ENCODE measurements at places on chromosomes 16 and 17.
A peak's percentile ranks its signal among the peaks of the same experiment; 100 is the strongest.

DNA sequence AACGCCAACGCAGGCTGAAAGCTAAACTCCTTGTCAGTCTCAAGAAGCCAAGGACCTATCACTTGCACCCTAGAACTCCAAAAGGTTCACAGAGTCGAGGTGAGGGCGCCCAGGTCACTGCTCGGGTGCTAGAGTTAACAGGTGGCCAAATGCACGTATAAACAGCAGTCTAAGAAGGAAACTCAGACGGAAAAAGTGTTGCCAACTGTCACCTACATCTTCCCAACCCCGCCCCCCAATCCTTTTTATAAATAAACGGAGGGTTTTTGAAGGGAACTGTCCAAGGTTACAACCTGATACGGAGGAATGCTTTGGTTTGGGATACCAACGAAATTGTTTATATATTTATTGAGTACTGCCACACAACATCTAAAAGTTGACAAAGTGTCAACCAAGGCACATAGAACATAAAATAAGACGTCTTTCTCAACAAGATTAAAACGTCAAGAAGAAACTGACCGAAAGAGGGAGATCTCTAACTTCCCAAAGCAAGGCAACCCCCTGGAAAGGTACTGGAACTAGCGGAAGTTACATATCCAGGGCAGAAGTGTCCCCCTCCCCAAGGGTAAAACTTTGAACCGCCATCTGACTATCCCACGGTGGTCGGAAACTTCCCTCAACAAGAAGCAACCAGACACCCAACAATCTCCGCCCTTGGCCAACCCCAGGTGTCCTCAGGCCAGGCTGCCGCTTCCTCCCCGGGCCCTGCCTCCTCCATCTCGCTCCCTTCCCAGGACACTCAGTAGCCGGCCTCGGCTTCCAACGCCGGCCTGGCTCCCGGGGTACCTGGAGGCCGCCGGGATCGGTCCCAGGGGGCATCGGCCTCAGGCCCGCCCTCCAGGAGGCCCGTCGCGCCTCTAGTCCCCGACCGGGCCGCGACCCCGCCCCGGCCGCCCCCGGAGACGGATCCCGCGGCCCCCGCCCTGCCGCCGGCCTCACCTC is 982 bp downstream of the SPAG9 start:
- DNase-seq = peak; percentile 70

DNA sequence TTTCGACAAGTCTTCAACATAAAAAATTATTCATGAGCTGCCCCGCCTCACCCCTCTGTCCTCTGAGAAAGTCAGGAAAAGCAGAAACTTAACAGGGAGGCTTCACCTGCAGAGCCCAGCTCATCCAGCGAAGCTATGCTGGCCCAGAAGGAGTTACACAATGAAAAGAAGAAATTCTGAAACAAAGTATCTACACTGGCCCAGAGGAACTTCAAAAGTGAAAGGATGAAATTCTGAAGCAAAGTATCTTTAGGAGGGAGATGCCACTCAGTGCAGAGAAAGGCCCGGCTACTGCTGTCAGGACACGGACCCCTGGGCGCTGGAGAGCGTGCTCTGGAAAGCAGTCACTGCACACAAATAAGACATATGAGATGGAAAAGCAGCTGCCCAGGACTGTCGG is 1.6 kb downstream of the GALNS start:
- no peak for DNase-seq

DNA sequence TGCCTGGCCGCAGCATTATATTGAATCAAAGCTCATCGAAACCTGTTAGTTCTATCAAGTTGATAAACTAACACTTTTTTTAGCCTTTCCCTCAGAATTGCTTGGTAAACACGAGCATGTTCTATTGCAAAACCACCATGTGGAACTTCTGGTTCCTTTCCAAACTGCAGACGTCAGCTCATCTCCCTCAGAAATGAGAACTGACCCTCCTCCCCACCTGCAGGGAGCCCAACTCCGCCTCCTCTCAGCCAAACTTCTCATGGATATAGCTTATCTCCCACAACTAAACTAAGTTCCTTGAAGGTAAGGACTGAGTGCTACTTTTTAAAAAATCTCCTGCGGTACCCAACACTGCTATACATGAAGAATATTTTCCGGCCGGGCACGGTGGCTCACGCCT is 6.7 kb downstream of the SHMT1 start:
- no peak for DNase-seq

DNA sequence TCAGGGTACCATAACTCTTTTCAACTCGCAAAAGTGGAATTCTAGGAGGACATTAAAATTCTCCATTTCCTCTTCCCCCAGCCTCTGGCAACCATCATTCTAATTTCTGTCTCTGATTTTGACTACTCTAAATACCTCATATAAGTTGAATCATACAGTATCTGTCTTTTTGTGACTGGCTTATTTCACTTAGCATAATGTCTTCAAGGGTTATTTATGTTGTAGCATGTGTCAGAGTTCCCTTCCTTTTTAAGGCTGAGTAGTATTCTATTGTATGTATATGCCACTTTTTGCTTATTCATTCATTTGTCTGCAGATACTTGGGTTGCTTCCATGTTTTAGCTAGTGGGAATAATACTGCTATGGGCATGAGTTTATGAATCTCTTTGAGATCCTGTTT is 12.0 kb downstream of the RNF135 start:
- no peak for DNase-seq

DNA sequence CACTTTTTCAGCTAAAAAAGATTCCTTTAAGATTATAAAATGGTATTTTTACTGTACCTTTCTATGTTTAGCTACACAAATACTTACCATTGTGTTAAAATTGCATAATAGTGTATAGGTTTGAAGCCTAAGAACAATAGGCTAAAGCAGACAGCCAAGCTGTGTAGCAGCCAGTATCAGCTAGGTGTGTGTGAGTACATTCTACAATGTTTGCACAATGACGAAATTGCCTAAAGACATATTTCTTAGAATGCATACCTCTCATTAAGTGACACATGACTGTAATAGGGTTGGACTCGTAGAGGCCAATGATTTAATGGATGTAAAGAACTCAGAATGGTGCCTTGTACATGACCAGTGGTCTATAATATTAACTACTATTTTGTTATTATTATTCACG is 1.9 kb upstream of the MT1B start:
- DNase-seq = no peak

DNA sequence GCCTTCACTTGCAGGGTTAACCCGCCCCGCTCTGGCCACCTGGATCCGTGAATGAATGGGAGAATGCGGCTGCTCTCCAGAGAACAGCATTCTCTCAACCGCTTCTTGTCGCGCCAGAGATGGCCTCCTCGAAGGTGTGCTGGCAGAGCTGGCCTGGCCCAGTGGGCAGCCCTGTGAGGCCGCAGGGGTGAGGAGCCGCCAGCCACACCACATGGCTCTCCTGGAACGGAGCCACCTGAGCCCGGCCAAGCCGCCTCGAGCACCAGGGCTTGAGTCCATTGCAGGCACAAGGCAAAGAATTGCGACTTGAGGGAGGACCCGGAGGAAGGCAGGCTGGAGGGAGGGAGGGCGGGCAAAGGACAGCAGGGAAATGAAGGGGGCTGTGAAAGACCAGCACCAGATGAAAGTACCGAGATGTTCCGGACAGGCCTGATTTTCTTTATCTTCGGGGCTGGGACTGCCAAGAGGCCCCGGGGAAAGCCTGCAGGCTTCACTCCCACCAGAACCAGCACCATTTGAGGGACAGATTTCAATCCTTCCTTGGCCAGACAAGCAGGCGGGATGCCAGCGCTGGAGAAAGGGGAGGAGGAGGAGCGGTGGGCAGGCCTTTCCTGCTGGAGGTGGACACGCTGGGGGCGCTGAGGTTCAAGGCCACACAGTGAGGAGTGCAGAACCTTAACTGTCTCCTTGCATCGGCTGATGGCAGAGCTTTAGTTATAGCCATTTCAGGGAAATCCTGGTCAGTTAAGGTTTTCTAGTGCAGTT is 69.4 kb downstream of the MRC2 start:
- no peak for DNase-seq

GRCh38 chr16:87608400-87608985 is 6.2 kb downstream of the JPH3 start:
- DNase-seq = peak; percentile 80

DNA sequence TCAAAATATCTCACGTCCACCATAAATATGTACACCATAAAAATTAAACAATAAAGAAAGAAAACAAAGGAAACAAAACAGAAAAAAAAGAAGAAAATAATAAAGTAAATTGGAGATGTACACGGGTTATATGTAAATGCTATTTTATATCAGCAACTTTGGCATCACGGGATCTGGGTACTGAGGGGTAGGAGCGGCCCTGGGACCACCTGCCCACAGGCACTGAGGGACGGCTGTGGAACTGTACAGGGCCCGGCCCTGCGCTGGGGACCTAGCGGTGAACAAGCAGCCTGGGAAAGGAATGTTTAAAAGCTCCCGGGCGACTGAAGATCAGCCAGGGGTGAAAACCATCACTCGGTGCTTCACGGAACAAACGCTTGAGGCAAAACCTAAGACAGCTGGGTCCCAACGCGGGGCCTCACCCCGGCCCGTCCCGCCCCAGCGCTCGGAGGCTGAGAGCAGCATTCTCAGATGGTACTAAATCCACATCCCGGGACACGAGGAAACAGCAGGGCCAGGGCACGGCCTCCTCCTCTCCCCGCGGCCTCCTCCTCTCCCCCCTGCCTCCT is 31.2 kb downstream of the NXN start:
- DNase-seq = peak; percentile 71

DNA sequence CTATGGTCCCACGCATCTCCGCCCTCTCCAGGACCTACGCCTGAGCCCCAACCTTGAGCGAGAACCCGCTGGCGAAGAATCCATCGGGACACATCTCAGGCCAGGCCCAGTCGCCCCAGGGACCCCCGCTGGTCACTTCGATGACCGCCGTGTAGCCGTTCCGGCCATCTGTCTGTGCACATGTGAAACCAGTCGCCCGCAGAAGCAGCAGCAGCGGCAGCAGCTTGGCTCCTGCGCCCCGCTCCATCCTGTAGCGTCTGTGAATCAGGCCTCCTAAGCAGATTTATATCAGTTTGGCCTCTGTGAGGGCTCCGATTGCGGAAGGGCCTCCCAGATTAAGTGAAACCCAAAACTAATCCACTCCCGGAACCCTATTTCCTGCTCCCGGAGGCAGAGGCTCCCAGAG is at the start of gene VMO1:
VMO1 (minus strand) TSS at position 259 of the 406 bp plus-strand sequence; CDS start at position 247, 12 bp downstream.
- peak; percentile 64 for DNase-seq

GRCh38 chr16:85047867-85048455 is 20.4 kb downstream of the KIAA0513 start:
- no peak for DNase-seq

DNA sequence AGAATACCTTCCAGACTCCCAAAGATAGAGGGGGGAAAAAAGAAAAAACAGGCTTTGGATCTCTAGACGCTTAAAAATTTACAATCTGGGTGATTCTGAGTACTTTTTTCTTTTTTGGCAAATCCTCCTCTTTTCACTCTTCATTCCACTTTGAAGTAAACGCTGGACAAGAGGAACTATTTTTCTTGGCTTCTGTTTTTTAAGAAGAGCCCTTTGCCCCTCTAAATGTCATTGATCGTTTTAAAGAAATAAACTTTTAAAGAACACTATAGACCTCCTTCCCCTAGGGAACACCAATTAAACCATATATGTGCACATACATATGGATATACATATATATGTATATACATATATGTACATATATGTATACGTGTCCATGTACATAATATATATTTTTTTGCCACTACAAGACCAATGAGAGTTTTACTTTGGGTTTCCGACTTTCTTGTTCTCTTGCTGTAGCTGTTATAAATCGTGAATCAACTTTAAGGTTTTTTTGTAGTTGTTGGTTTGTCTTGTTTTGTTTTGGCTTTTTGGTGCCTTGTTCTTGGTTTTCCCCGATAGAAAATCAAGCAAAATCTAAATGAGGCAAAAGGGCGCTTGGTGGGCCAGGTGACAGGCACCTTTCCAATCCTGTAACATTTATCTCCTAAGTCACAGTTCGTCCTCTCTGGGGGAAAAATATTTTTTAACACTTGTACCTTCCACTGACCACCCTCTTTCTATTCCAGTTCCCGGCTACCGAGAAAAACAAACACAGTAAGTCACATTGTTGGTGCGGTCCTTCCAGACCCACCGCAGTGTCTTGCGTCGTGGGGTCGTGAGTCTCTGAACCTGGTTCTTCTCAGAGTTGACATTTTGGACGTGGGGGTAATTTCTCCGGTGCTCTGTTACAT is 4.4 kb downstream of the FOXF1 start:
- DNase-seq = no peak

GRCh38 chr16:66858740-66859396 is 14.7 kb downstream of the CA7 start:
- DNase-seq = no peak

DNA sequence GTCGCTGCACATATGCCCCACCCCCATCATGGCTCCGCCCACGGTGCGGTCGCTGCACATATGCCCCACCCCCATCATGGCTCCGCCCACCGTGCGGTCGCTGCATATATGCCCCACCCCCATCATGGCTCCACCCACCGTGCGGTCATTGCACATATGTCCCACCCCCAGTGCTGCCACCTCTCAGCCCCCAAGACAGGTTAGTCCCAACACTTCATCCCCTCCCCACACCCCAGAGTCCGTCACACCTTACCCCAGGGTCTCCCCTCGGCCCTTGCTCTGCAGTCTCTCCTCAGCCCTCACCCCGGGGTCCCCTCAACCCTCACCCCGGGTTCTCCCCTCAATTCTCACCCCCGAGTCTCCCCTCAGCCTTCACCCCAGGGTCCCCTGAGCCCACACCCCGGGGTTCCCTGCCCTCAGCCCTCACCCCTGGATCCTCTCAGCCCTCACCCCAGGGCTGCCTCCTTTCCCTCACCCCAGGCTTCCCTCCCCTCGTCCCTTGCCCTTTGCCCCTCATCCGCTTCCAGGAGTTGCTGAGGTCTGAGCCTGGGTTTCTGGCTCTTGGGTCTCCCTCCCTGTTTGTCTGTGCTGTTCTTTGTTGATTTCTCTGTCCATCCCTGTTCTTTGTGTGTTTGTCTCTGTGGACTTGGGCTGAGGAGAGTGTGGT is 25.6 kb downstream of the TPSG1 start:
- DNase-seq = no peak

DNA sequence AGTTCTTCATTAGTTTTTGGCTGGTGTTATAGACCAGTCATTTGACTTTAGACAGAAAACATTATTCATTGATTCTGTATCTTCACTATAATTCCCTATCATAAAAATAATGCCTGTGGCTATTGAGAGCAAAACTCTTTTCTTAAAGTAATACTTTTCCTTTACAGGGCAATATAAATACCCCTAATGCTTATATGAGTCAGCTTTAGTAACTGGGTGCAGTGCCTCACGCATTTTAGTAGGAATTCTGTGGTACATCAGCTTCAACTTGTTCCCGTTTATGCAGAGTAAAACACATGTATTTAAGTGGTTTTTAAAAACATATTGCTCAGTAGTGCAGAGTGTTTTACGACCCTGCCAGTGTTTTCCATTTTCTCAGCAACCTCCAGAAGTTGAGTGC is 68.1 kb downstream of the SEC14L1 start:
- no peak for DNase-seq
